NCI-H524 treated with DMSO at 0.1 percent for 48 hours (cell line): ENCODE measurements at places on chromosomes 2 and 18.

DNA sequence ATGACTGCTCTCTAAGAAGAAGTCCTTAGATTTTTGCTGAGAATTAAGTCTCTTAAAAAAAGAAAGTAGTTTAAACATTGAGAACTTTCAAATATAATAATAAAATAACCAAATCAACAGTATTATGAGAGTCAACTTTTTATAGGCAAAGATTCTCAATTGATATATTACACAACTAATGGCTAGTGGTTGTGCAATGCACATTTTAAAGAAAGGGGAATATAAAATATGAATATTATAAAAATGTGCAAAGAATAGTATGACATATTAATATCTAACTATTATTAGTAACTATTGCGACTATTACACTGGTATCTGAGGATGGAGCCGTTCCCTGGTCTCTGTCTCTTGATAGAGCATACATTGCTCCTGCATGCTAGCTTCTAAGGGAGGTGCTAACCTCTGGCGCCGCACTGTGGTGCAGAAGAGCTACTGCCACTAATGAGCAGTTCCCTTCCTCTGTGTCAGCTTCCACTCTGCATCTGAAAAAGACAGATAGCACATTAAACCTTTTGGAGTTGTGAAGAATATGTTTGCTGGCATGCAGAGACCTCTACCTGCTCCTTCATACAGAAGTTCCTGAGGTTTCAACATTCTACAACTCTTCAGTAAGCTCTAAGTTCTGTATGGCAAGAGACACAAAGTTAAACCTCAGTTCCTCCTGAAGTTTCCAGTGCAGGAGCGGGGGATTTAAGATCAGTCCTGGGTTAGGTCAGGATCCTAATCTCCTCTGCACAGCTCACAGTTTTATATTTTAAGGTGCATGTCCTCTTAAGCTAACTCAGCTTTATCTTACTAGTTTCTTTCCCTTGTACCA lies 3.5 kb upstream of the SLC9A2 start:
- DNase-seq: peak; percentile 6

GRCh38 chr2:26574900-26575560 lies 66.1 kb downstream of the CIB4 start:
- no peak for DNase-seq

- no peak for DNase-seq
These were observed 21.4 kb downstream of the DLGAP1 start for GRCh38 chr18:4433717-4434116.

GRCh38 chr18:48913201-48913600 lies 37.6 kb downstream of the SMAD7 start:
- DNase-seq: no peak

- no peak for DNase-seq
These were observed 908 bp downstream of the ERLEC1 start for GRCh38 chr2:53787614-53788289.

GRCh38 chr18:59820663-59821062 lies 79.1 kb upstream of the PMAIP1 start:
- DNase-seq: no peak

DNA sequence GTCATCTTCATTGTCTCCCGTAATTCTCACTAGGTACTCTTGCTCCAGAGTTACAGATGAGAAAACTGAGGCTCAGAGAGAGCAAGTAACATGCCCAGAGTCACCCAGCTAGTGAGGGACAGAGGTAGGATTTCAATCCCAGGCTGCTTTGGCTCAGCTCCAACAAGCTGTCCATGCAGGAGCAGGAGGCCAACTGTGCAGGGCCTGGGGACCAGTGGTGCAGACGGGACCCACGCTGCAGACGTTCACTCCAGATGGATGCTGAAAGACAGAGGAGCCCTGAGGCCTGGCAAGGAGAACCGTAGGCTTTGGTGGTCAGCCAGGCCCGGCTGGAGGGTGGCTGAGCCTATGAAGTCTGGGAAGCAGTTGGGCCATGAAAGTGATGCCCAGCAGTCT lies 102.6 kb downstream of the MCFD2 start:
- DNase-seq: no peak

GRCh38 chr2:60486551-60486950 lies 66.9 kb downstream of the BCL11A start:
- no peak for DNase-seq

- DNase-seq: no peak
These were observed 74.8 kb downstream of the COA5 start for GRCh38 chr2:98533547-98533946.

DNA sequence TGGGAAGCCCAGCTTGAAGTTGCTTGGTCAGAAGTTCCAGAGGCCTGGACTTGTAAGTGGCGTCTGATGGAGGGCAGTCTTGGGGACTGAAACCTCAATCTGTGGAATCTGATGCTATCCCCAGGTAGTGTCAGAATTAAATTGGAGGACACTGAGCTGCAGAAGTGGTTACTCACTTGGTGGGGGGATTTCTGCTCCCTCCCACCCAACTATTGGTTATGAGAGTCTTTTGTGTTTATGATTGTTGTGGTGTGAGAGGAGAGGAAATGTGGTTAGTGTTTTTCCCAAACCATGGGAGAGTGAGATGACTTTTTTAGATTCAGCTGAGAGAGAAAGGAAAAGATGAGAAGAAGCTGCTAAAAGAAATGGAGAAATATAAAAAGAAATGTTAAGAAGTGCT lies 12.8 kb downstream of the ZBTB14 start:
- no peak for DNase-seq

DNA sequence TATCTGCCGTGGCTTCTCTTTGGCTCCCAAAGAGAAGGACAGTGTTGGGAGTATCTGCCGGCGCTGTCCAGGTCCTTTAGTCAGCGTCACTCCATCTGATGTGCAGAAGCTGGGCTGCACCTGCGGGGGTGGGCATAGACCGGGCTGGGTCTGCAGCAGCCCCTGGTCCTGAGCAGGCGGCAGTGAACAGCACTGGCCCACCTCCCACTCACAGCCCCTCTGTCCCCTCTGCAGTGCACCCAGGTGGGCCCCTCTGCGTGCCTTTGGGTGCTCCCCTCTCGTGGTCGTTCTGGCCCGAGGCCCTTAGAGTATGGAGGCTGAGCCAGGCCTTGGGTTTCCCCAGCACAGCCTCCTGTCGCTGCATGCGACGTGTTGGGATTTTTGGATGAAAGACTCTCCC lies 95.7 kb downstream of the USP40 start:
- DNase-seq: no peak

- no peak for DNase-seq
These were observed 374.1 kb downstream of the ARHGAP15 start for GRCh38 chr2:143503280-143503679.

GRCh38 chr2:45918463-45919159 lies 267.1 kb downstream of the PRKCE start:
- peak; percentile 93 for DNase-seq

DNA sequence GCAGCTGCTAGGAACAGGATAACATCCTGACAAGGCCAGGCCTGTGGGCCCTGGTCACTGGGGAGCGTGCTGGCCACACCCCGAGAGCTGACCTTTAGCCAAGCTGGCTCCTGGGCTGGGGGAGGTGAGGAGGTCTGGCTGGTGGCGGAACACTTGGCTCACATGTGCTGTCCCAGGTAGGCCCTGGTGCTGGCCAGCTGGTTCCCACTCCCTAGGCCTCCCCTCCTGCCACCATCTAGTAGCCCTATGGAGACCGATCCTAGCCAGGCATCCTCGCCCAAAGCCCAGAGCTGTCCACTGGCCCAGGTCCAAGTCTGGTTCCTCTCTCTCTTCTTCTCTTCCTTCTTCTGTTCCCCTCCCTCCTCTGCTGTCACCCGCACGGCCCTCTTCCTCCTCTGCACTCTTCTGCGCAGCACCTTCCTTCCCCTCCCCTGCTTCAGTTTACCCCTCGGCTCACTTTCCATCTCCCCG lies 52.4 kb downstream of the TNS1 start:
- no peak for DNase-seq

GRCh38 chr18:74454279-74454751 lies 2.8 kb downstream of the DIPK1C start:
- no peak for DNase-seq

DNA sequence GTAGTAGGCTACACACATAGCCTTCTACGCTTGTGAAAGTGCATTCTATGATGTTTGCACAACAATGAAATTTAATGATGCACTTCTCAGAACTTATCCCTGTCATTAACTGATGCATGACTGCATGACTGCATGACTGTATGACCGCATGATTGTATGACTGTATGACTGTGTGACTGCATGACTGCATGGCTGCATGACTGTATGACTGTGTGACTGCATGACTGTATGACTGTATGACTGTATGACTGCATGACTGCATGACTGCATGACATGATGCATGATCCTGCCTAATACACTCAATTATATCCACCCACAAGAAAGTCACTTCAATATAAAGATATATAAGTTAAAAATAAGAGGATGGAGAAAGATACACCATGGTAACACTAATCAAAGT lies 365.4 kb upstream of the FSIP2 start:
- no peak for DNase-seq

GRCh38 chr18:50775726-50776125 lies 44.1 kb downstream of the MRO start:
- DNase-seq: no peak

DNA sequence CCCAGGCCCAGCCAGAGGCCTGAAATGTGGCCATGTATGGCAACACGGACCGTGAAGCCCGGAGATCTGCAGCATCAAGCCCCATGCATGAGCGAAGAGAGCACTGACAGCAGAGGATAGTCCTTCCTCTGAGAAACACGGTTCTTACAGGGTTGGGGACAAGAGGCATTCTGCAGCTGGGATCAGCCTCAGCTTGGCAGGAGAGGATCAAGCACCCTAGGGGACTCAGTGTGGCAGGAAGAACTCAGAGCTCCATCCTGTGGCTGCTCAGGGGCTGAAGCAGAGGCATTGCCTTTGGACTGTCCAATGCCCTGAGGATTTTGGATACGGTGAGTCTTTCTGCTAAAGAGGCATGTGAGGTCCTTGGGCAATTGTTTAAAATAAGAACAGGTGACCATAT lies 368.7 kb downstream of the ZNF516 start:
- DNase-seq: peak; percentile 29

GRCh38 chr2:206561962-206562361 lies 80.3 kb upstream of the FAM237A start:
- no peak for DNase-seq

GRCh38 chr18:38982072-38982471 lies 1416.5 kb upstream of the CELF4 start:
- DNase-seq: no peak

DNA sequence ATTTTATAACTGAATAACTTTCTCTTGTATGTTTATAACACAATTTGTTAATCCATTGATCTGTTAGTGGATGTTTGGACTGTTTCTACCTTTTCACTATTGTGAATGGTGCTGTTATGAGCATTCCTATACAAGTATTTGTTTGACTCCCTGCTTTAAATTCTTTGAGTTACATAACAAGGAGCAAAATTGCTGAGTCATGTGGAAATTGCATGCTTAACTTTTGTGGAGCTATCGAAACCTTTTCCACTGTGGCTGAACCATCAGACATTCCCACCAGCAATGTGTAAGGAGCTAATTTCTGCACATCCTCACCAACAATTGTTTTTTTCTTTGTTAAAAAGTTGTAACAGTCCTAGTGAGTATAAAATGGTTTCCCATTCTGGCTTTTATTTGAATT lies 415.5 kb downstream of the CBLN2 start:
- no peak for DNase-seq

DNA sequence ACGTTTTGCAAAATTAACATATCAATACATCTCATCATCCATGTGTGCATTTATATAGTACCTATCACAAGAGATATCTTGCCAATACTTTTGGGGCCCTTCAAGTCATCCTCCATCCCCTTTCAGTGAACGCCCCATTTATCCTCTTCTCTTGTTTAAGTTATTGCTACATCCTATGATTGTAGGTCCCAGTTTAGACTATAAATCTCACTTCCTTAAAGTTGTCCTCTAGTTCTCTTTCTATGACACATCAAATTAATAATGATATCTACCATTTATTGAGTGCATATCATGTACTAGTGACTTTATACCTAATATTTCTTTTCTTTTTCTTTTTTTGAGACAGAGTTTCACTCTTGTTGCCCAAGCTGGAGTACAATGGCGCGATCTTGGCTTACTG lies 28.8 kb upstream of the FBXO11 start:
- DNase-seq: no peak

GRCh38 chr2:168024459-168024858 lies 222.9 kb downstream of the STK39 start:
- DNase-seq: no peak

DNA sequence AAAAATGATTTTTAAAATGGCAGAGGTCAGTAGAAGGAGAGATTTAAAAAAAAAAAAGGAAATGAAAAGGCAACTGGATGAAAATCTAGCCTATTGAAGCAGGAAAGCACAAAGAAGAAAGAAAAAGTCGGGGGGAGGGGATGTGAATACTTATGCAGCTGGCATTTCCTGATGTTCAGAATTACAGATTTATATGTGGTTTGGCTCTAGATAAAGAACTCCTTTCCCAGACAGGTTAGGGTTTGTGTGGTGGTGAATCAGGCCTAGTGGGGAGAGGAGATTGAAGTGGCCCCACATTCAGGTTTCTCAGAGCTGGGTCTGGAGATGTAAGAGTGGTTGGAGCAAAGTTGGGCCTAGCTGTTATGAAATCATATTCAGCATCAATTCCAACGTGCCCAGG lies 394.4 kb downstream of the FIGN start:
- DNase-seq: no peak

- no peak for DNase-seq
These were observed 24.1 kb downstream of the MRPL35 start for GRCh38 chr2:86223140-86223926.

DNA sequence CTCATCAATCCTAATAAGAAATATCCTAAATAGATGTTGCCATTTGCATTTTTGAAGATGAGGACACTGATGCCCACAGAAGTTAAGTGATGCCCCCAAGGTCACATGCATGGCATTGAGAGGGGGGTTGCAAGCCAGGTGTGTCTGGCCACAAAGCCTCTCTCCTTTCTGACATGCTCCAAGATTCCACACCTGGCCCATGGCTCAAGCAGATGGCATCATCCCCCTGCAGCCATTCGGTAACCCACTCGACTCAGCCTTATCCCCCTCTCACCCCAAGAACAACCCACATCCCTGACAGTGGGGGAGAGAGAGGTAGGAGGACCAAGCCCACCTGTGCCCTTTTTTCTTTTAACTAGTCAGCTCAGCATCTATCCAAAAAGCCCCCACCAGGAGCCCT lies 16.5 kb upstream of the TEX51 start:
- no peak for DNase-seq

DNA sequence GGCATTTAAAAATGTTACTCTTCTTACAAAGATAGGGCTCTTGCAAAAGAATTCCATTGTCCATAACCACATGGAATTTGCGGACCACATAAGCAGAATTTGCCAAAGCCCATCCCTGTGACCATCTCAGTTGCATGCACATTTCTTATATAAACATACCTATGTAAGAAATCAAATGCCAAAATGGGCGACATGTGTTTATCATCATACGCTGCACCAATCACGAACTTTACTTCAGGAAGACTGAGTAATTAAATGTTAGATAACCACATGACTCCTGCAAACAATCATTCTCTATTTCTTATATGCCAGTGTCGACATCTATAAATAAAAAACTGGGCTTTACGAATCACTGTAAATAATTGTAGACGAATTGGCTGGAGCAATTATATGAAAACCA lies 186.1 kb upstream of the RBMS1 start:
- no peak for DNase-seq

- DNase-seq: no peak
These were observed 321.5 kb upstream of the NT5C1B start for GRCh38 chr2:18910843-18911242.
